ENCODE measurements at places on chromosomes 4 and X.

GRCh38 chr4:7289589-7289988 is 97.3 kb downstream of the SORCS2 start:
- DNase-seq = no peak

- DNase-seq = no peak
These were observed 28.9 kb upstream of the PRPS1 start for GRCh38 chrX:107599450-107599861.

GRCh38 chrX:109660435-109661143 is 35.6 kb upstream of the KCNE5 start:
- no peak for DNase-seq

- DNase-seq = no peak
These were observed 42.9 kb upstream of the HS3ST1 start for GRCh38 chr4:11471618-11472017.

DNA sequence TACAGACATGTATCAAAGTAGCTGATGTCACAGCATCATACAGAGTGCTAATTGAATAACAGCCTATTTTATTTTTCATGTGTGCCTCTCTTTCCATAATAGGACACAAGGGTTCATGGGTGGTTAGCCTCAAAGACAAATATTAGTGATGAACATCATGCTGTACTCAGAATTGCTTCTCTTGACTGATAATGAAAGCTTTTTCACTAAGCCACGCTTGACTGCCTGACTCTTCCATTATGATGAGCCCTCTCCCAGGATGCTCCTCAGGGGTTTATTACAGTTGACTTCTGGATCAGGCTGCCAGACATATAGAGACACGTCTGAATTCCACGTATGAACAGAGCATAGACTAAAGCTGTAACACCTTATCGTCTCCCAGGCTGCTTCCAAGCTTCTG is 2757.5 kb downstream of the PCDH7 start:
- no peak for DNase-seq

- DNase-seq = no peak
These were observed 14.5 kb upstream of the LRBA start for GRCh38 chr4:151029537-151029936.

GRCh38 chr4:18463987-18464559 is 442.5 kb upstream of the LCORL start:
- DNase-seq = no peak

DNA sequence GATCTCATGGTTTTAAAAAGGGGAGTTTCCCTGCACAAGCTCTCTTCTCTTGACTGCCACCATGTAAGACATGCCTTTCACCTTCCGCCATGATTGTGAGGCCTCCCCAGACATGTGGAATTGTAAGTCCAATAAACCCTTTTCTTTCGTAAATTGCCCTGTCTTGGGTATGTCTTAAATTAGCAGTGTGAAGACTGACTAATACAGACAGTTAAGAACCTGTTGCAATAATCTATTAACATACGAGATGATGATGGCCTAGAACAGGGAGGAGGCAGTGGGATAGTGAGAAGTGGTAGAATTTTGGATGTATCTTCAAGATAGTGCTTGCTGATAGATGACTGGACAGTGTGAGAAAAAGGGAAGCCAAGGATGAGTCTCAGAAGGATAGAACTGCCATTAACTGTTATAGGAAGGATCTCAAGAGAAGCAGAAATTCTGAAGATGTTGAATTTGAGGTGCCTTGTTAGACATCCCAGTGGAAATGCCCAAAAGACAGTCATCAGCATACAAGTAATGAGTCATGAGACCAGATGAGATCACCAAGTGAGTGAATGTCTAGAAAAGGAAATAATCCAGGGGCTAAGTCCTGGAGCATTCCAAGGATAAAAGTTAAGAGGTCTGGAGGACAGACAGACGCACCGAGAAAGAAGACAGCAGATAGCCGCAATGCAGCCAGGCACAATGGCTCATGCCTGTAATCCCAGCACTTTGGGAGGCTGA is 38.8 kb upstream of the UGDH start:
- no peak for DNase-seq

DNA sequence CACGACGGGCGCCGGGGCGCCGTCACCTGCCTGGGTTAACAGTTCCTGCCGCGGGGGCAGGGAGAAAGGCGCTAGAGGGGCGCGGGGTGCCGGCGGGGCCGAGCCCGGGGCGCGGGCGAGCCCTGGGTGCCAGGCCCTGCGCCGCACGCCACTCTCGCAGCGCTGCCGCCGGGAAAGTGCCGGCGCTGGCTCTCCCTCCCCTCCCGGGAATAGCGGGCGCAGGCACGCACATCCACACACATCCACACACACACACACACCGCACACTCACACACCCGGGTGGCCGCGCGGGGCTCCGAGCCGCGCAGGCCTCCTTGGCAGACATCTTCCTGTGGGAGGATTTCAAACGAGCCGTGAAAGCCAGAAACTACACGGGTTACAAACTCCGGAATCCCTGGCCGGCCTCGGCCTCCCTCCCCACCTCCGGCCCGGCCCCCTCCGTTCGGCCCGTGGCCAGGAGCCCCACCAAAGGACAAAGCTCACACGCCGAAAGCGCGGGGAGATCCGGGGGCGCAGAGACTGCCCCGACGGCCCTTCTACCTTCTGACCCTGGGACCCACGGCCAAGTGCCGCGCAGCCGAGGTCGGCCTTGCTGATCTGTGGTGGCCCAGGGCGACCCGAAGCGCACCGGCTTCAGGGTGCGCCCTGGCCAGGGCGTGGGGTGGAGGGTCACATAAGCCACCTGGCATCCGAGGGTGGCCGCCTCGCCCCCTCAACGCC is 92.3 kb downstream of the BCOR start:
- peak; percentile 47 for DNase-seq

DNA sequence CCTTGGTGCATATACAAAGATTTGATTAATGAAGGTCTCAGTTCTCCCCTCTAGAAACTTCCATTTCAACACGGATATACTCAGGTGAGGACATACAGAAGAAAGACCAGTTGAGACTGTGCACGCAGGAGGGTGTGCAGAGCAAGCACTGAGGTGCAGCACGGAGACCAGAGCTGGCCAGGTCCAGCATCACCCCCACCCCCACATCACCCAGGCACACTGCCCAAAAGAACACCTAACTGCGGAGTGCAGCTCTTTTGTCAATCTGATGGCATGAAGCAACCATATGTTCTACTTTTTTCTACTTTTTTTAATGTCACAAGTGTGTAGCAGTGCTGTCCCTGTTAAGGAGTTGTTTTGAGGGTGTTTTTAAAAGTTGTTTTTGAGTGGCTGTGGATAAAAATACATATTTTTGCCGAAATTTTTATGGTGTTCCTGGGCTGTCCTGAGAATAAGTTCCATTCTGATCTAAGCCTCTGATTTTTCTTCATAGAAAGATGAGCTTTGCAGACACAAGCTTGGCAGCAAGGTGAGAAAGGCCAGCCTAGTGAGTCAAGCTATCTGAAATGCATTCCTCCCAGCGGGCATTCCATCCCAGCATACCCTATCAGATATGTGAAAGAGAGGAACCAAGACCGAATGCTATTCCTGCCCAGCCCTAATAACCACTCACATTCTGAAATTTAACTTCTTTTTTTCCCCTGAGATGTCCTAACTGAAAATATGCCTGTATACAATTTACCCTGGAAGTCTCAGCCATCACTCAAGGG is 173.7 kb downstream of the PTTG2 start:
- DNase-seq = no peak

Measured in left hindlimb (tissue), 1 donor.